ENCODE measurements at places on chromosomes 13 and 19. TPM values are rescaled to one million over a fixed set of nuclear protein-coding genes. Genes with fewer than 3 reads are reported as not detected.

The HNRNPUL1 gene
- total RNA-seq, result 101 TPM

The CD209 gene
- 0.28 TPM for total RNA-seq

The BSG gene
- 200 TPM for total RNA-seq

The FSTL3 gene
- total RNA-seq, result 26.8 TPM

The NOTCH3 gene
- 11.8 TPM for total RNA-seq

The SYNGR4 gene
- total RNA-seq, result 0.19 TPM

The MAB21L1 gene
- 0.09 TPM for total RNA-seq

The MATK gene
- total RNA-seq, result not detected

The FAM216B gene
- total RNA-seq, result 0.06 TPM

The PSG6 gene
- not detected for total RNA-seq

The ZNF574 gene
- total RNA-seq, result 6.4 TPM

The ZNF723 gene
- not detected for total RNA-seq

The UBE2L5 gene
- not detected for total RNA-seq

The SMIM44 gene
- total RNA-seq, result not detected

The CYP2A6 gene
- total RNA-seq, result not detected

The ZNF223 gene
- 1.6 TPM for total RNA-seq

The NLRP5 gene
- not detected for total RNA-seq

The ITM2B gene
- 361 TPM for total RNA-seq
